Mucosa of descending colon (tissue), 3 donors: ENCODE measurements at places on chromosomes 2 and 18. TPM values are rescaled to one million over a fixed set of nuclear protein-coding genes. Genes with fewer than 3 reads are reported as not detected.

Gene ABCA12
- 1.1 TPM for total RNA-seq

Gene FSHR
- not detected for total RNA-seq

Gene ANKRD44
- 13.7 TPM for total RNA-seq

Gene OTOF
- total RNA-seq: not detected

DNA sequence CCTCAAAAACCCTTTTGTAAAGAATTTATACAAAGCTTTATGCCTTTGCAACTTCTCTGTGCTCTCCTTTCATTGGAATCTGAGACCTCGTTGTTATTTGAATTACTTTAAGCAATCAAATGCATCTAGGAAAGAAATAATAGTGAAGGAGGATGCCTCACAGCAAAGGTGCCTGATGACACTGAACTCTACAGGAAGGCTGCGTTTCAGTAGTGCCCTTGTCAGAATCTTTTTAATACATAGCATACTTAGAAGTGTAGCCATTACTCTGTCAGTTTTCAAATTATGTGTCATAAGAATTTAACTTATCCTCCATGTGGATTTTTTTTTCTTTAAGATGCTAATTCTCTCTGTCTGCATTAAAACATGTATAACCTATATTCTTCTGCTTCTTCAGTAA, 9.6 kb upstream of the LYPD6B start:
- no peak for DNase-seq

GRCh38 chr2:175981551-175981950, 20.5 kb downstream of the LNPK start:
- no peak for DNase-seq

- DNase-seq: peak; percentile 51
These were observed 45.5 kb upstream of the SCN7A start for GRCh38 chr2:166539340-166540162.

DNA sequence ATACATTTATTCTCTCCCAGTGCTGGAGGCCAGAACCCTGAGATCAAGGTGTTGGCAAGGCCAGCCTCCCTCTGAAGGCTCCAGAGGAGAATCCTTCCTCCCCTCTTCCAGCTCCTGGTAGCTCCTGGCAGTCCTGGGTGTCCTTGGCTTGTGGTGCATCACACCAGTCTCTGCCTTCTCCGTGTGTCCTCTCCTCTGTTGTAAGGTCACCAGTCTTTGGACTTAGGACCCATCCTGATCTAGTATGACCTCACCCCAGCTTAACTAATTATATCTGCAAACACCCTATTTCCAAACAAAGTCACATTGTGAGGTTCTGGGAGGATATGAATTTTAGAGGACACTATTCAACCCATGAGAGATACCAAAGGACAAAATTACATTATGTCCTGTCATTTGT, 31.1 kb downstream of the TSHZ1 start:
- DNase-seq: no peak

DNA sequence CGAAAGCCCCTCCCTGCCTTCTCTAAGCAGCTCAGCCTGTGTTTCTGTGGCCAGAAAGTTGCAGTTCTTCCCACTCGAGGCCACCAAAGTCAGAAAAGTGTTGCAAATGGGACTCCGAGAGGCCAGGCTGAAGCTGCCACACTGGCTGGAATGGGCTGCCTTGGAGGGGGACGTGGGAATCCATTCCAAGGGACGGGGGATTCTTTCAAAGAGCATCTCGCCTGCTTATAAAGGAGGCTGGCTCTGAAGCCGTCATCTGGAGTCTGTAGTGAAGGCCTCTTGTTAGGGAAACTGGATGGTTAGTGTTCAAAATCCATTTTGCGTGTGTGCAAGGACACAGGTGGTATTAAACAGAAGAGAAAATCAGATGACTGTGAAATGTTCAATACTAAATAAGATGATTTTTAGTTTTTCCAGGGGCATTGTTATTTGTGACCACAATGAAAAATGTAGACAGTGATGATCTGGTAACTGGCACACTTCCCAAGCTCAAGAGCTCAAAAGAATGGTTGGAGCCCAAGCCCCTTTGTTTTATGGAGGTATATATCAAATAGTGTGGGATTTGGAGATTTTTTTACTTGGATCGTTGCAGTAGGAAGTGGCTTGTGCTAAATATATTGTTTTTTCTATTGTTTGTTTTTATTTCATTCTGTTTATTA, 782 bp downstream of the FAM228B start:
- DNase-seq: no peak
